ENCODE measurements at places on chromosomes 16 and 17.

GRCh38 chr17:18262641-18263040 is 2.2 kb downstream of the MIEF2 start:
- DNase-seq: no peak

DNA sequence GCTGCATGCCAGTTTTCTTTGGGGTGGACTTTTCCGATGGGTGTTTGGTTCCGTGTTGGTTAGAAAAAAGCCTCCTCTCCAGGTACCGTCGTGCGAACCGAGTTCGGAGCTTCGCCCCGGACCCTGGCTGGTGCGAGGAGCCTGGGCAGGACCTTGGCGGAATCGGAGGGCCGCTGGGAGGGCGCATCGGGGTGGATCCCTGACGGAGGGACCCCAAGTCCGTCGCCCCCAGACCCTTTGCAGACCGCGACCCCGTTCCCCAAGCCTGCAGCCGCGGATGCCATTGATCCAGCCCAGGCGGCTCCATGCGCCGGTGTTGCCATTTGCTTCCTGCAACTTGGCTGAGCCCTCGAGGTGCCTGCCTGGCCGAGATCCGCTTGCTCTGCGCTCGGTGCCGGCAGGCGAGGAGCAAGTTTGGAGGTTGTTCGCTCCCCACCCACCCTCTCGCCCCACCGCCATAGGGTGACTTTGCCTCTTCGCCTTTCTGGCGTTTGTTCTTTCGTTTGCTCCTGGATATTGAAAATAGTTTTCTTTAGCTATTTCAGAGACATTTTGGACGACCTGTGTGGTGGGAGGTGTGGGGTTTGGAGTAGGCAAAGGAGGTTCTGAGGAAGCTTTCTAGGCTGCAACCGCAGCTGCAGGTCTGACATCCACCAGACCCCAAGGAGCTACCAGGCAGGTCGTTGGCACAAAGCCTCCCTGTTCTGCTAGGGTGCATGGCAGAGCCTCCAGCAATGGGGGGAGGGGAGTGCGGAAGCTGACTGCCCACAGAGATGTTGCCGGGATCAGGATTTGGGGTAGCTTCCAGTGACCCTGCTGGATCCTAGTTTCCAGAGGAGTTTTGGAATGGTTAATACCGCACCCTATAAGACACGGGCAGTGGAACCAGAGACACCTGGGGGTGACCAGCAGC is 58.2 kb downstream of the RAP1GAP2 start:
- no peak for DNase-seq

DNA sequence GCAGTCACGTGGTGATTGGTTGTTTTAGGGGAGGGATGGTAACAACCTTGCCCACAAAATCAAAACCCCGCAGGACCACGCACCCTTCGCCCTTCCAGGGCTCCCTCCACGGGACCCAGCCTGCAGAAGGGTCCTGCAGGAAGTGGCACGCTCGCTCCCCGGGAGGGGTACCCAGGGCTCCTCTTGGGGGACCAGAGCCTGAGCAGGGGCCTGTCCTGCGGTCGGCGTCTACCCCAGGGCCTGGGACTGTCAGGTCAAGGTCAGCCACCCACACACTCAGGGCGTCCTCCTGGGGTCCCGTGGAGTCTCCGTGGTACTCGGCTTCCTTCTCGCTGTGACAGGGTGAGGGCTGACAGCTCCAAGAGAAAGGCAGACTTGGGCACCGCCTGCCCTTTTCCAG is 33.9 kb downstream of the ZNF469 start:
- no peak for DNase-seq

GRCh38 chr17:50027881-50028735 is 27.8 kb upstream of the ITGA3 start:
- no peak for DNase-seq

GRCh38 chr17:1915889-1916288 is 86.1 kb downstream of the RPA1 start:
- DNase-seq: no peak

All from anterior cingulate cortex (tissue), 58 donors.